ENCODE measurements at places on chromosomes 6 and 20.

- DNase-seq: no peak
Measured at GRCh38 chr6:94401311-94401710, 982.0 kb upstream of the EPHA7 start.

- no peak for DNase-seq
Measured at GRCh38 chr6:26250698-26251044, 114.3 kb upstream of the BTN3A2 start.

DNA sequence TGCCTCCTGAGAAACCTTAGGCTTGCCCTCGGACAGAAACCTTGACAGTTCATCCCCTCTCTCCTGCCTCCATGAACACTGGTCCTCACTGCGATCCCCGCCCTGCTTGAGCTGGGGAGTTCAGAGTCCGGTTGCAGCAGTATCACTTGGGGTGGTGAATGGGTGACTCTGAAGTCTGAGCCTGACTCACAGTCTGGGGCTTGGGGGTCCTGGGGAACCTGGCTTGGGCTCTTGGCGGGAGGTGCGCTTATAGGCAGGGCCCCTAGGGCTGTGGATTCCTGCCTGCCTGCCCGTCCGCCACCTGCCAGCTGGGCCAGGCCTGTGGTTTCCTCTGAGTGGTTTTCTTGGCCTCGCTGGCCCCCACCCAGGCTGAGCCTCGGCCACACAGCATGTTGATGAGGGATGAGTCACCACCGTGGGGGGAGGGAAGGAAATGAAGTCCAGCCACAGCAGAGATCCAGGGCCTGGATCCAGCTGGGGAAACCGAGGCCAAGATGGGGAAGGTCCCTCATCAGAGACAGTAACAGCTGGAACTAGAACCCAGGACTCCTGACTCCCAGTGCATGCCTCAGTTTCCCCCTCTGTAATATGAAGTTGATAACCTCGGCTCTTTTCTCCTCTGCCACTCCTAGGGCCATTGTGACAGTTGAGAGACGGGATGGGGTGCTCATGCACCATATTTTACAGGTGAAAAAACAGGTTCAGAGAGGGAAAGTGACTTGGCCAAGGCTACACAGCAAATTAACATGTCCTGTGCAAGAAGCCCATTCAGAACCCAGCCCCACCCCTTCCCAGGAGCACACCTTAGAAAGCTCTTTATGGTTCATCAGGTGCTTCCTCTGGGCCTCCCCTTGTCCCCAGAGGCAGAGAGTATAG is 9.2 kb downstream of the FOXS1 start:
- no peak for DNase-seq

GRCh38 chr20:25147716-25148115 is 47.8 kb upstream of the ENTPD6 start:
- DNase-seq: no peak

- no peak for DNase-seq
Measured at GRCh38 chr6:137269803-137270202, 50.6 kb upstream of the IFNGR1 start.

DNA sequence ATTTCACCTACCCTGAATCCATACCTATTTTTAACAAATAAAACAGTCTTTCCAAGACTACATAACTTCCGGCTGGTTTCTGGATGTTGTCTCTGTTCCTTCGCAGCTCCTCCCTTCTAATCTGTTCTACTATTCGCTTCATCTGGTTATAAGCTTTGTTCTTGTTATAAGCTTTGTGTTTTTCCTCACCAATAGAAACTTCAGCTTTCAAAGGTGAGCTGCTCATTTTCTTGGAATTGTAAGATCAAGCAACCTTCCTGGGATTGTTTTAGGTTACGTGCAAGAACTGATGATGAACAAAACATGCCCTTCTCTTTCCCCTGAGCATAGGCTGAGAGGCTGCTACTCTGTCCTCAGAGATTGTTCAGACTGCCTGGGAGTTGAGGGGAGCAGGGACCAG is 2.1 kb downstream of the GFOD1 start:
- no peak for DNase-seq

DNA sequence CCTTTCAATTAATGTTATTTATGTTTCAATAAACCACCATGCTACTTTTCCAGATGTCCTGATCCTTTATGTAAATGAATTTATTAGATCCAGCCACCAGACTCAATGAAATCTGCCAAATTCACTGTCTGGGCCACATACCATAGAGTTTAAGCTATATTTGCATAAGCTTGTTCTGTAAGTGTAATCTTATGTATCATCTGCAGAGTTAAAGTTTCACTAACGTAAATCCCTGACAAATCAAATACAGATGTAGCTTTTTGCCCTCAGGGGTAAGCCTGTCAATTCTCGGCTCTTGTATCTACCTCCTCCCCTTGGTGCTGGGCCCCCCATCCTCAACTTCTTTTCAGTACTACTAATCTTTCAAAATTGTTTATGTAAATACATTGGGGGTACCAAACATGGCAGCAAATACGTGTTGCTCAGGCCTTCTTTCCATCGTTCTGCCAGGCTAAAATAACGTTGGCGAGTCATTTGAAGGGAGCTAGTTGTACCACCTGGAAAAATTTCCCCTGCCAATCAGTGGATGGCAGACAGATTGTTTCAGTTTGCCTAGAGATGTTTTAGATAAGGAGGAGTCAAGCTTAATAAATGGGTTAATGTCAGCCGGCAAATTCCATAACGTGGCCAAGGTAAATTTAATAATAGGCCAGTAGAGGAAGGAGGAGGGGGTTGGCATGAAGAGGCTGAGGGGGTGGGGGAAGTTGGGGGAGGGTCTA is 79.6 kb downstream of the RPS12 start:
- DNase-seq: no peak

GRCh38 chr6:163192591-163192990 is 221.9 kb upstream of the QKI start:
- DNase-seq: no peak

DNA sequence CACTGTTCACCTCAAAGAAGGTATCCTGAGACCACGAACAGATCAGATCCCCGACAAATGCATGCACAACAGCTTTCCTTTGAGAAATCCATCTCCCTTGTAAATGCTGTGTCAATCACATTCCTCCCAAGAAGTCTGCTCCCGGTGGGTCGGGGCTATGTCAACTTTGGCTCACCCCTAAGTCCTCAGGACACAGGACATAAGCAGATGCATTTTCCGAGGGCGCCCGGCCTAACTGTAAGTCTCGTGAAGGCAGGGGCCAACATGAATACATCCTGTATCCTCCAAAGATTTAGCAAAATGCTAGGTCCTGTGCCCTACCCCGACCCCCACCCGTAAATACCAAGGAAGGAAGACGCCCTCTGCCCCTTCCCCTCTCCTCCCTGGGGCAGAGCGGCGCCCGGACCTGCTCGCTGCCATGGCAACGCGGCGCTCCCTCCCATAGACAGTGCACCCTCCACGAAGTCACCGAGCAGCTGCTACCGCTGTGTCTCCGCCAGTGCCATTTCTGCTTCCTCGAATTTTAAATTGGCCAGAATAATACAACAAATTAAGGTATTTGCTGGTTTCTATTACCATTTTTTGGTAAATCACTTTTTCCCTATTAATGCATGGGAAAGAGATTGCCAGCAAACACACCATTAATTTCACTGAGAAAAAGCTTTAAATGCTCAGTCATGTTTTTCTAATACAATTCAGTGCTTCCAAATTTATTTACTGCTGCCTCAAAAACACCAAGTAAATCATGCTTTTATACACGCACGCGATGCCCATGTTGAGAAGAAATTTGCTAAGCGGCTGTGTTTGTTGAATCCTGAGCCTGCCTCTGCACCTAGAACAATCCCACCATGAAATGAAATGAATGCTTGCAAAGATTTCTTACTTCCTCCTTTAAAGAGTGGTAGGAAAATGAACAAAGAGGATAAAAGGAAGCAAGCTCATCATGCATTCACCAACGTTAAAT is 100.6 kb downstream of the PCSK2 start:
- DNase-seq: no peak

- no peak for DNase-seq
Measured at GRCh38 chr6:91691449-91691848, 1104.6 kb upstream of the MAP3K7 start.

- DNase-seq: no peak
Measured at GRCh38 chr6:34574647-34575293, 18.6 kb upstream of the SPDEF start.

DNA sequence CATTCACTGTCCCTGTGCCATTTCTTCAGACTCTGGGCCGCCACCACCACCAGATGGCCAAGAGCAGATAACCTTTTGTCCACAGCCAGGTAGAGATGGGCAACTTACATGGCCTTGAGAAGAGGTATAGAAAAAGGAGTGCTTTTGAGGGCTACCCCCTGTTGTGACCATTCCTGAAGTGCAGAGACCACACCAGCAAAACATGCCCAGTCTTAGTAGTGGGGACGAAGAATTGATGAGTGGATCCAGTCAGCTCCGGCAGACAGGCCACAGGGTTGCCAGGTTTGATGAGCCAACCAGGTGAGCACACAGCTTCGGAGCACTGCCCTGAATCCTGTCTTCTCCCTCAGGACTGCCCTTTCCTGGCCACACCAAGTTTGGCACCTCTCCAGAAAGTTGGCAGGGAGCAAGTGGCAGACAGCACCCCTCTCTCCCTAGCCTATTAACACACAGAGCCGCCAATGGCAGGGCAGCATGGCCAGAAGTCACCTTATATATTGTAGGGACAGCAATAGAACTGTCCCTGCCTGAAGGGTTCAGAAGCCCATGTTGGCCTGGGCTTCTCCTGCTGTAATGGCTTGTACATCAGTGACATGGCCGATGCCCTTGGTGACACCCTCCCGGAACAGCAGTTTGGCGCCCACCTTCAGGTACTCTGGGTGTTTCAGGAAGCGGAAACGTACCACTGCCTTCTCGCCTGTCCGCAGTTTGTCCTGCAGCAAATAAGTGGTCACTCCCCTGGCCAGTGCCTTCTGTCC is 7.8 kb downstream of the GTPBP2 start:
- no peak for DNase-seq

DNA sequence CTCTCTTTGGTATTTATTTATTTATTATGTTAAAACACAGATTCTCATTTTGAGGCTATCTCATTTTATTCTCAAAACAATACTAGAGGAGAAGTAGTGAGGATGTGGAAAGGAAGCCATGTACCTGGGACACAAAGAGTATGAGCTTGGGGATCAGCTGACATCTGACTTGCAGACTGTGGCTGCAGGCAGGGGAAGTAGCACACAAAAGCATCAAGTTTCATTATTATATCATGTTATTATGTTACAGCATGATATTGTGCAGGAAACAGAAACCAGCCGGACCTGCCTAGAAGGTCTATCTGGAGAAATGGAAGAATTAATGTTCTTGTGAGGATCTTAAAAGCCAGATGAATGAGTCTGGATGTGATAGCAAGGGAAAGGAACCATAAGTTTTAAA is 248.2 kb downstream of the KHDC1L start:
- no peak for DNase-seq

DNA sequence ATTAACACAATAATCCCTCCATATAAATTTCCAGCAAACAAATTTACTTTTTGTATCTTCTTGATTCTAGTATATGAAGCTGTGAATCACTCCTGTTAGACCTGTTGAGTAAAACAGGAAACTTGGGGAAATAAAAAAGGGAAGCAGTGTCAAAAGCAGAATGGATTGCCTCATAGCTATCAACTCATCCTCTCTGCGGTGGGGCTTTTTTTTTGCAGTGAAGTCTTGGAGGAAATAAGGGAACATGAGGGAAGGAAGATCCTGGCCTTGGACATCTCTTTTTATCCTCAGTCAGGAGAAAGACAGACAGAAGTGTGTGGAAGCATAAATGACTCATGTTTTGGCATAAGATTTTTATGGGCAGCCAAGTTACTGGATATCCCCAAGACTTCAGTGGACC is 332.5 kb downstream of the TFAP2A start:
- no peak for DNase-seq

DNA sequence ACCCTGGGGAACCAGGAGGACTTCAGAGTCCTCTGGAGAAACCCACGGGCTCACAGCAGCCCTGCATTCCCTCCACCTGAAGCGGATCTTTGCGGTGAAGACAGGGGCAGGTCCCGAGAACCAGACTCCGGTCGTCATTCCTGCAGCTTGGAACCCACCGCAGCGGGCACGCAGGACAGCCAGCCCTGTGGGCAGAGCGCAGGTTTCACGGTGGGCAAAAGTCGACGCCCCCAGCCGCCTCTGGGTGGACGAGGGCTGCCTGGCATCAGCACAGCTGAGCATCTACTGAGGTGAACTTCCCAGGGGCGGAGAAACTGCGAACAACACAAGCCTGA is 118.3 kb downstream of the PSMB1 start:
- DNase-seq: no peak

- DNase-seq: no peak
Measured at GRCh38 chr6:43736211-43736786, 33.7 kb upstream of the VEGFA start.

DNA sequence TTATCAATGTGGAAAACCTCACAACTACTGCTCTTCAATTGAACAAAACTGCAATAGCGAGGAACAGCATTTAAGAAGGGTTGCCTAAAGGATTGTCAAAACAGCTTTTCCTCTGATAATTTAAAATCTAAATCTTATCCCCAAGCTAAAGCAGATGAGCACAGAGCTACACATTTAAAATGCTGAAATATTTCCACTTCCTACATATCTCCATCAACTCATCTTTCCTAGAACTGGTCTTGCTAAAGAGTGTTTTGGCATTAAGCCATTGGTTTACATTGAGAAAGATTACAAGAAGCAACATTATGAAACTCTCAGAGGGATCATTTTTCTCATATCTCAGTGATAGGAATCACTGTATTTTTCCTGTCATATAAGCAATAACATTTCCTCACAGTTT is 3.6 kb downstream of the OR10C1 start:
- no peak for DNase-seq

GRCh38 chr20:48260129-48260756 is 475.0 kb upstream of the SULF2 start:
- no peak for DNase-seq

- no peak for DNase-seq
Measured at GRCh38 chr6:50062051-50062450, 12.3 kb upstream of the DEFB112 start.

DNA sequence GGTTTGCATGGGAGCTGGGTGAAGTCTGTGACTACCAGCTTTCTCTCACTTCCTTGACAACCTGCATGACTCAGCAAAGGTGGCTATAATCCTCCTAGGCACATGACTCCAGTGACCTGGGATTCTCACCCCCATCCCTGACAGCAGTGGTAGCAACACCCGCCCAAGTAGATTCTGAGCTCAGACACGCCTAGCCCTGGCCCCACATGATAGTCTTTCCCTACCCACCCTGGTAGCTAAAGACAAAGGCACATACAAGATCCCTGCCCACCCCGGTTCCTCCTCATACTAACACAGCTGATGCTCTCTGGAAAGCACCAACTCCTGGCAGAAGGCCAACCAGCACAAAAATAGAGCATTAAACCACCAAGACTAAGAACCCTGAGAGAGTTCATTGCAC is 25.9 kb upstream of the CRISP1 start:
- DNase-seq: no peak

- no peak for DNase-seq
Measured at GRCh38 chr6:157023958-157024357, 246.8 kb downstream of the ARID1B start.

GRCh38 chr6:161303628-161304340 is 29.9 kb upstream of the AGPAT4 start:
- no peak for DNase-seq

GRCh38 chr6:143556529-143556928 is 45.0 kb upstream of the FUCA2 start:
- DNase-seq: no peak

GRCh38 chr6:158972241-158973233 is 27.5 kb downstream of the RSPH3 start:
- DNase-seq: no peak

Data from stimulated activated CD8-positive, alpha-beta memory T cell treated with anti-CD3 and anti-CD28 coated beads, Interleukin-4, amount 100 ng/mL, for 4 hours (primary cell).